ENCODE measurements at places on chromosomes 2 and 18. TPM values are rescaled to one million over a fixed set of nuclear protein-coding genes. Genes with fewer than 3 reads are reported as not detected.

Gene NPAS2
- 2.6 TPM for total RNA-seq

Gene GRHL1
- 2.0 TPM for total RNA-seq

Gene AAK1
- 48.0 TPM for total RNA-seq

DNA sequence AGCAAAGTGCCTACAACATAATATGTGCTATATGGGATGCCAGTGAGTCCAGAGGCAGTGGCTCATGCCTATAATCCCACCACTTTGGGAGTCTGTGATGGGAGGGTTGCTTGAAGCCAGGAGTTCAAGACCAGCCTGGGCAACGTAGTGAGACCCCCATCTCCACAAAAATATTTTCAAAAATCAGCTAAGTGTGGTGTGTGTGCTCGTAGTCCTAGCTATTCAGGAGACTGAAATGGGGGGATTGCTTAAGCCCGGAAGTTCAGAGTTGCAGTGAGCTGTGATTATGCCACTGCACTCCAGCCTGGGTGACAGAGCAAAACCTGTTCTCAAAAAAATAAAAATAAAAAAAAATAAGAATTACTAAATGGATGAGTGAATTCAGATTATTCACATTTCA is 23.4 kb downstream of the OTX1 start:
- no peak for DNase-seq

Gene PTPRM
- total RNA-seq, result 7.7 TPM

Gene RGPD3
- 0.14 TPM for total RNA-seq

GRCh38 chr18:35127201-35127600 is 86.0 kb downstream of the MAPRE2 start:
- DNase-seq, result no peak

DNA sequence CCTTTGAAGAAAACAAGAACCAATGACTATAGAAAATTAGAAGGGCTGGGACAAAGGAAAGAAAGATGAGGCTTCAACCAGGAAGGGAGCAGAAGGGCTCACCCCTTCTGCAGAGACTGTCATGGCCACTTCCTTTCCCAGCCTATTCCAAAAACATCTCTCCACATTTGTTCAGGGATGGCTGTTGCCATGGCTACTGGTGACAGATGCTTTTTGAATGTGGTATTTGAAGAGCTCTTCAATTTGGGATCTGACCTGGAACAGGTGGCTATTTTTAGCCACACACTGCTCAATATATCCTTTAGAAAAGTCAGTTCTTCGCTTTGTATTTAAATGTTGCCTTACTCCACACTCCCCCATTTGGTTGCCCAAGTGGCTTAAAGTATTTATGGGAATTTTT is 64.1 kb upstream of the LCLAT1 start:
- no peak for DNase-seq

Gene TOGARAM2
- not detected for total RNA-seq

Data from neural crest cell (in vitro differentiated cells).